Left hindlimb (tissue), 1 donor: ENCODE measurements at places on chromosomes 7 and 10.

DNA sequence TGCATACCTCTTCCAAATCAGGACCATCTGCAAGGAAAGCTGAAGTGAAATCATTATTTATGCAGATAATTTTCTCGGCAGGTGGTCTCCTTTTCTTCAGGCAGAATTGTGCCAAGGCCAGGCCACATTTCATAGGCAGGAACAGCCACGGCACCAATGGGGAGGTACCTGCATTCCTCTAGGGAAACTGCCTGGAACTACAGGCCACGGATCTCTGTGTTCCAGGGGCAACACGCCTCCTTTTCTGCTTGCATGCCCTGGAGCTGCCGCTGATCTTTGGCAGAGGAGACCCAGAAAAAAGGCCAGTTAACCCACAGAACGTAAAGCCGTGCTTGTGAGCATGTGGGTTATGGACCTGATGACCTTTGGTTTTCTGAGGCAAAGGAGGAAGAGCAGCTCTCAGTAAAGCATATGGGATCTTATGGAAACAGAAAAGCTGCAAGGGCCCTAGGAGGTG lies 111.2 kb upstream of the KIAA1217 start:
- no peak for DNase-seq

DNA sequence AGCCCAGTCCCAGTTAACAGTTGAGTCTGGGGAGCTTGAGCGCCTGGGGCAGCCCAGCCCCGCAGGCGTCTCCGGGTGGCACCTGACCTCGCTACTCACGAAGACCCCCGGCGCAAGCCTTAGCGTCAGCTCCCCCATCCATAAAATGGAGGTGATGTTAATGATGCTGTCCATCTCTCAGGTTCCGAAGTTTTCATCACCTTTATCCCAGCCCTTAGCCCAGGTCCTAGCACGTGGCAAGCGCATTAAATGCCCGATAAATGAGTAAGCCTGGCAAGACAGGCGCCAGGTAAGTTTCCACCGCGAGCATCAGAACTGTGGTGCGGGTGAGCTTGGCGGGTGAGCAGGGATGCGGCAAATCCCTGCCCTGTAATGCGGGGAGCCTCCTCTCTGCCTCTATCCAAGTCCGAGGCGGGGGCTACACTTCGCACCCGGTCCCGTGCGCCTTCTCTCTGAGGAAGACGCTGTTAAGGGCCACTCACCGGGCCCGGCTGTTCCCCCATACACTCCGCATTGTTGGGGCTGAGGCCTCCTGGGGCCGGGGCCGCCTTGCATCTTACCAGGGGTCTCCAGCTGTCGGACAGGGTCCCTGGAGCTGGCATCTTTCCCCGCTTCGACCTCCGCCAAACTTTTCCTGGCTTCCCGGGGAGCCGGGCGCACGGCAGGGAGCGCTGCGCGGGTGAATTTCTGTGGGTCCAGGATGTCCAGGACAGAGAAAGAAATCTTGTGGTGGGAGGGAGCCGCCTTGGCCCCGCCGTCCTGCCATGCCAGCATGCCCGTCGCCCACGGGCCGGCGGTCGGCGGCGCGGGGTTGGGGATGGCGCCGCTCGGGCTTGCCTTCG lies 444 bp downstream of the NKX1-2 start:
- DNase-seq, result no peak

GRCh38 chr10:30114401-30114800 lies 55.0 kb upstream of the JCAD start:
- no peak for DNase-seq

- DNase-seq, result no peak
Observed at GRCh38 chr7:44978511-44979366, at the start of gene MYO1G. Gene MYO1G (minus strand): TSS chr7:44979015. CDS start chr7:44978961, 54 bp downstream.

- DNase-seq, result no peak
Observed at GRCh38 chr7:99112097-99112496, 31.8 kb downstream of the SMURF1 start.

DNA sequence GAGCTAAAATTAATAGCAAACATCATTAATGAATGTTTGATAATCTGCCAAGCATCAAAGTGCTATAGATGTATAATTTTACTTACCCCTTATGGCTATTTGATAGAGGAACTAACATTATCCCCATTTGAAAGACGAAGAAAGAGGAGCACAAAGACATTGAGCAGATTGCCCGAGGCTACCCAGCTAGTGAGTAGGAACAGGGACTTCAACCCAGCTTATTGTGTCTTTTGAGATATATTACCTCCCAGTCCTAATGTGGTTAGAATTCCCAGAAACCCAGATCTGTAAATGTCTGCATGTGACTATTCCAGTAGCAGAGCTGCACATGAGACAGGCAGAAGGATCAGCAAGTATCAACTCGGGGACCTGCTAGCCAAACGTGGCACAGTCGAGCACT lies 160.1 kb upstream of the AOAH start:
- DNase-seq, result no peak

GRCh38 chr7:5679048-5679812 lies 102.2 kb downstream of the RNF216 start:
- no peak for DNase-seq

- DNase-seq, result no peak
Observed at GRCh38 chr10:72365106-72365895, 10.6 kb upstream of the DNAJB12 start.

DNA sequence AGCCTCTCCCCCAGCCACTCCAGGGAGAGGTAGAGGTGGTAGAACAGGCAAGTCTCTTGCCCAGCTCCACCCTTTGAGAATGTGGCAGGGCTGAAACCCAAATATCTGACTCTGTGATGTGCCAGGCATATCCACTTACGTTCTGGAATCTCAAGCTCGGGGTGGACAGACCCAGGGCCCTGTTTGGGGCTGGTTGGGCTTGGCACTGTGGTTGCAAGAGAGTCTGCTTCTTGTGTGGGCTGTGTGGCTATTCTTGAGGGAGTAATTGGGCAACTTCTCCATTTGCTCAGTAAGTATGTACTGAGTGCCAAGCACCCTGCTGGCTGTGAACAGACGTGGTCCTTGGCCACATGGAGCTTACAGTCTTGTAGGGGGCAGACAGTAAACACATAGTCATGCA lies 4.7 kb downstream of the UBTD1 start:
- no peak for DNase-seq

DNA sequence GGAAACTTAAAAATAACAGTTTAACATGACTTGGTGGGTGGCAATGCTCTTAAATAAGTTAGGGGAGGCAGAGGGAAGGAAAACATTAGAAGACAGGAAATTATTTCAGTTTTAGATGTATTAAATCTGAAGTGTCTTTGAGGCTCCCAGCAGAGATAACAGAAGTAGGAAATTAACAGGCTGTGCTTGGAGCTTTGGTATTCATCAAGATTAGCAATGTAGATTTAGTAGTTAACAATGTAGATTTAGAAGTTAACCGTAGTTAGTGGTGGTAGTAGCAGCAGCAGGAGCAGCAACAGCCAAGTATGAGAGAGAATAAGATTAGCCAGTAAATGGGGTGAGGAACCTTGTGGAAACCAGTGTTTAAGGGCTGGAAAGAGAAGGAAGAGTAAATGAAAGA lies 48.7 kb upstream of the UBN2 start:
- no peak for DNase-seq

DNA sequence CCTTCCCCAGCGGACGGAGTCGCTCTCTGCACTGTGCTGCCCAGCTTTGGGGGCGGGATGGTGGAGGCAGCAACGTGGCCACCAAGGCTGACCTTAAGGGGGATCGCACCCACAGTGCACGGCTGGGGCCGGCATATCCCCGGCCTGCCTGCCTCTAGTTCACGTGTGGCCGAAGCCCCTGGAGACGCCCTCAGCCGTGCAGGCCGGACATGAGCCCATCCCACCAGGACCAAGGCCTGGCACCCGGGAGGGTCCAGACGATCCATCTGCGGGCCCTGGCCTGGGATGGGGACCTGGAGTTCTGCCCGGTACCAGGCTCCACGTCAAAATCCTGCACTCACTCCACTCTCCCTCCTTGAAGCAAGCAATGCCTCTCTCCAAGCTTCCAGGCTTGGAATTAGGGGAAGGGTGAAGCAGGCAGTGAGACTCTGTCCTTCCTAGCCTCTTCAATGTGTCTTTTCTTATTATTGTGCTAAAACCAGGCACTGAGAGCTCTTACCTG lies 520.8 kb downstream of the REEP3 start:
- DNase-seq, result no peak

DNA sequence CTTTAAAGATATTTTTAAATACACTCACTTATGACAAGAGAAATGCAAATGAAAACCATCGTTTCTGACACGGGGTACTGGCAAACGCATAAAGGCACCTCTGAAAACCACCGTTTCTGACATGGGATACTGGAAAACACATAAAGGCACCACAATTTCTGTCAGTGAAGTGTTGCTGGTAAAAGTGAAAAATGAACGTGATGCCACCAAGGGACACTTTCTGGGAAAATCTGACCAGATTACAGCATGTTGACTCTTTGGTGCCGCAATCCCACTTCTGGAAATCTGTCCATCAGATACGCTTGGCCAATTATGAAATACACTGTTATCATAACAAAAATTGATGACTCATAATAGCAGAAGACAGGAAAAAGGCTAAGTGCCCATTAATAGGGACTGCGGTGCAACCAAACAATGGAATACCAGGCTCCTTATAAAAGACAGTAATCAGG lies 131.7 kb downstream of the ZMYND11 start:
- DNase-seq, result no peak

GRCh38 chr10:80555415-80555814 lies 17.7 kb downstream of the SH2D4B start:
- DNase-seq, result no peak

- DNase-seq, result no peak
Observed at GRCh38 chr7:37433166-37433565, 15.5 kb downstream of the ELMO1 start.

GRCh38 chr7:114789871-114790311 lies 132.0 kb upstream of the MDFIC start:
- DNase-seq, result no peak

DNA sequence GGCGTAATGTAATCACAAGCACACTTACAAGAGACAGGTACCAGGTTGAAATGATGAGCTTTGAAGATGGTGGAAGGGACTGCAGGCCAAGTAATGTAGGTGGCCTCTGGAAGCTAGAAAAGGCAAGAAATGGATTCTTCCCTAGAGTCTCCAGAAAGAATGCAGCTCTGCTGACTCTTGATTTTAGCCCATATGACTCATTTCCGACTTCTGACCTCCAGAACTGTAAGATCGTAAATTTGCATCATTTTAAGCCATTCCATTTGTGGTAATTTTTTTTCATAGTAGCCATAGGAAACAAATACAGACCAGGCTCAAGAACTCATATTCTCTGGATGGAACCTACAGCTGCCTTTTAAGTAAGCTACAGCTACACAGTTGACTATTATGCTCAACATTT lies 315.5 kb downstream of the MAGI2 start:
- DNase-seq, result no peak

DNA sequence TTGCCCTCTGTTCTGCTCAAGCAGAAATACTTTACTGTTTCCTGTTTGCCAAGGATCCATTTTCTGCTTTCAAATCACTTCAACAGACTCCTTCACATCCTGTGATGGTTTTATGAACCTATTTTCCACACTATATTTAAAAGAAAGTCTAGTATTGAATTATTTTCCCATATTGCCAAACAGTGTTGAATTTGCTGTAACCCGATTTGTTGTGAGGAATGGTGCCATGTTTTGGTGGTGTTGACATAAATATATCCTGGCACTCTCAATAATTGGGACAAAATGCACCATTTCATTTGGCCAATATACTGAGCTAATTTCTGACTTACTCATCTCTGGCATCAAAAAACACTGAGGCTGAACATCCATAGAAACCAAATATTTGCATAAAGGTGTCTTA lies 615.4 kb upstream of the SEMA3D start:
- no peak for DNase-seq

GRCh38 chr7:134885967-134886352 lies 100.3 kb upstream of the AGBL3 start:
- DNase-seq, result no peak

GRCh38 chr7:47407136-47407535 lies 174.8 kb downstream of the TNS3 start:
- DNase-seq, result no peak

DNA sequence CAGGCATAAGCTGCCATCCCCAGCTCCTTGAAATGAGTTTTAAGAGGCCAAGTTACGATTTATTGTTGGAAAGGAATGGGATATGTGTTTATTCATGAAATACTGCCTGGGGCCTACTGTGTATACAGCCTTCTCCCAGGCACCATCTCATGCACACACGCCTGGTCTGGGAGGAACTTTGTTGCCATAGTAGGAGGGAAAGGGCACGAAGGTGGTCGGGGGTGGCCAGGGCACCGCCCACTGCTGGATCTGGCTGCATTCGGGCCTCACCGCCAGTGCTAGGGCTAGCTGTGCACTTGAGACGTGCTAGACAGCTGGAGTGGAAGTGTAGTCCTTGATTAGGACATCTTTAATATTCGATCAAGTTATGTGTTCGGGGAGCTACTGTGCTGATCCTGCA lies 84.0 kb downstream of the UBE3C start:
- DNase-seq, result no peak

- no peak for DNase-seq
Observed at GRCh38 chr10:6239213-6239991, 36.7 kb downstream of the PFKFB3 start.

DNA sequence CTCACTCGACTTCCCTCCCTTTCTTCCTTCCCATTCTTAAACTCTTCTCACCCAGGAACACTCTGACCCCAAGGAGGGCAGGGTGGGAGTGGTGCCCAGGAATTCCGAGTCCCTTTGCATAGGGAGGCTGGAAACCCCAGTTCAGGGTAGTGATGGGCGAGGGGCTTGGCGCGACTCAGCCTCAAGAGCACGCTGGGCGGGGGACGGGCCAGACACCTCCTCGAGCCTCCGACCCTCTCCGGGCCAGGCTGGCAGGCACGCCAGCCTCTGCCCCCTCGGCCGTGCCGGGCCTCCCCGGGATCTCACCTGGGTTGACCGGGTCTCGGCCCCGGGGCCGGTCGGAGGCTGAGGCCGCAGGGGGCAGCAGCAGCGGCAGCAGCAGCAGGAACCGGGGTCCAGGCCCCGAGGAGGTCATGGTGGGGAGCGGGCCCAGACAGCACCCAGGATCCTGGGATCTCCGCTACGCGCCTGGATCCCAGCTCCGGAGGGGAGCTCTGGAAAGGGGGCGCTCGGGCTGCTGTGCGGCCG lies 457 bp downstream of the PLOD3 start:
- DNase-seq, result no peak

DNA sequence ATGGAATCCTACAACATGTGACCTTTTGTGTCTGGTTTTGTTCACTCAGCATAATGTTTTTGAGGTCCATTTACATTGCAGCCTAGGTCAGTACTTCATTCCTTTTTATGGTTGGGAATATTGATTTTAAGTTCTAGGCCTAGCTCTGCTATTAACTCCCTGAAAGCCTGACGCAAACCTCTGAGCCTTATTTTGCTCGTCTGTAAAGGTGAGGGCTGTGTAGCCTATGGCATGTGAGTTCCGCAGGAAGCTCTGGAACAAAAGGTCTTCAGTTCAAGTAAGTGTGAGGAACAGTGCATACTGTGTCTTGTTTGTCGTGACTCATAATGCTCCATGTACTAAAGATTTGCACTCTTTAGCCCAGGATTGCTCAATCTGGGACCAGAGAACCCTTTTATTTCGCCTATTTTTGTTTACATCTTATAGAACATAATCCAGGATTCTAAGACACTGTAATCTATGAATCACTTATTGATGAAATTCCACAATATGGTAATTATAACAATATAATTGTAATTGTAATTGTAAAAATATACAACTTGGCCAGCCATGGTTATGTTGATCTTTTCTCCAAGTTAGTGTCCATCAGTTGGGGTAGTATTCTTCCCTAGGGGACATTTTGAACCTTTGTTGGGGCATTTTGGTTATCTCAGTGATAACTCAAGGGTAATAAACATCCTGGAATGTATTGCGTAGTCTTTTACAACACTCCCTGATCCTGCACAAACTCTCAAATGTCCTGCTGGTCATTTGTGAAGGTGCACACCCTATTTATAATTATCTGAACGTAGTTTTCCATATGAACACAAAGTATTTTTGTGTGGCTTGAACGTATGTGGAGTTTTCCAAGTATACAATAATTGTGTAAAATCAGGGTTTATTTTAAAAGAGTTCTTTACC lies 184.7 kb downstream of the VTI1A start:
- no peak for DNase-seq
